ENCODE measurements at places on chromosomes 6 and 20. TPM values are rescaled to one million over a fixed set of nuclear protein-coding genes. Genes with fewer than 3 reads are reported as not detected.
A peak's percentile ranks its signal among the peaks of the same experiment; 100 is the strongest.

The CFAP206 gene
- total RNA-seq = not detected

DNA sequence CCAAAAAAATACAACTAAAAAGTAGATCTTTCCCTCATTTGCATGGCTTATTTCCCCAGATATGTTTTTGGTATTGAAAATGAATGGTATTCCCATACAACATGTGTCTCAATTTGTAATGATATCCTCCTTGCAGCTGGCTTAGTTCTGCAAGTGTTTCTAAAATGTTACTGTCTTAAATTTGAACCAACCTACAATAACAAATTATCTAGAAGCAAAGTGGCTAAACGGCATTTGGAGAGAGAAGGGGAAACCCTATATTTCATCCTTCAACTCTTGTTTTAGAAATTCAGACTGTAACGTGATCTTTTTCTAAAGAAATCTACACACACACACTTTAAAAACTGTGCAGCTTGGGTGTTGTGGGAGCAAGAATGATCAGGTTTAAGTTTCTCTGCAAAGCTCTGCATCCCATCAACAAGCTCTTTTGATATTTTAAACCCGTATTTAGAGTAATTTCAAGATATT lies 153.0 kb downstream of the SOBP start:
- DNase-seq = no peak
- no peaks in the 10 kb centered on the region for H3K4me1 ChIP-seq
- no peaks in the 10 kb centered on the region for H3K36me3 ChIP-seq
- no peak overlapping the region for H3K4me3 ChIP-seq
- no peak overlapping the region for H3K27ac ChIP-seq

DNA sequence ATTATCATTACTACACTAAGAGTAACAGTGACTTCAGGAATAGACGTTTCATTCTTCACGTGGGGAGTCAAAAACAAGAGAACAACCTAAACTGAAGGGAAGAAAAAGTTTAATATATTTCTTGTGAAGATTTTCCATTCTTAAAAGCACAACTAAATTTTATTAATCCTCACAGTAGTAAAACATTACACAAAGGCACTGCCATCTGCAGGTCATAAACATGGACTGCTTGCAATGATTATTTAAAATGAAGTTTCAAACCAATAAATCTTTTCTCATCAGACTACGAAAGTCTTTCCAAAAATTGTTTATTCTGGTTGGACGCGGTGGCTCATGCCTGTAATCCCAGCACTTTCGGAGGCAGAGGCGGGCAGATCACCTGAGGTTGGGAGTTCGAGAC lies 2.6 kb downstream of the NCOA5 start:
- H3K4me3 ChIP-seq = no peak overlapping the region
- H3K27me3 ChIP-seq = no peaks in the 10 kb centered on the region
- no peaks in the 10 kb centered on the region for H3K36me3 ChIP-seq
- peaks cover 57% of the 10 kb centered on the region for H3K4me1 ChIP-seq
- no peak for DNase-seq

GRCh38 chr20:11624704-11625103 lies 293.0 kb upstream of the BTBD3 start:
- no peaks in the 10 kb centered on the region for H3K27me3 ChIP-seq
- no peak overlapping the region for H3K27ac ChIP-seq
- H3K4me3 ChIP-seq = no peak overlapping the region
- DNase-seq = no peak
- H3K36me3 ChIP-seq = no peaks in the 10 kb centered on the region

DNA sequence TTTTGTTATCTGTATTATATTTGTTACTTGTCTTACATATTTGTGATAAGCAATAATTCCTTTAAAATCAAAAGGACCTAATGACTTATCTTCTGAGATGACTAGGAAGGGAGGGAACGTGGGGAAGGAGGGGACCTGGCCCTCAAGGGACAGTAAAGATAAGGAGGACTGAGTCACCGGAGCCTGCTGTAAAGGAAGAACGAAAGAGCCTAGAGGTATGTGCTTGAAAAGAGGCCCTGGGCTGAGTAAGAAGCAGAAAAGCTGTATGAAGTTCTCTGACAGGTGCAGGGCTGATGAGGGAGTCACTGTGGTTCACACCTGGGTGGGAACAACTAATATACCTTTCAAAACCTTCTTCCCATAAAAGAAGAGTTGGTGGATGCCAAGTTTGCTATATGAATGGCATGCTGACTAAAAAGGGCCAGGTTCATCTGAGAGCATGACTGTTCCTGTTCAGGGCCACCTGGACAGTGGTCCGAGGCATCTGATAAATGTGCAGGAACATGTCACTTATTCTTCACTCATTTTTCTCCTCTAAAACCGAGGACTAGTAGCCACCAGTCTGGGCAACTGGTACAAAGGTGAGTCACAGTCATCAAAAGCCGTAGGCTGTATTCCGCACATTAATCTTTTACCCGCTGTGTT lies 111.3 kb downstream of the TNFAIP3 start:
- H3K4me1 ChIP-seq = peaks cover 29% of the 10 kb centered on the region
- no peak overlapping the region for H3K4me3 ChIP-seq
- no peak overlapping the region for H3K27ac ChIP-seq
- no peak for DNase-seq
- H3K27me3 ChIP-seq = no peaks in the 10 kb centered on the region

- H3K36me3 ChIP-seq = no peaks in the 10 kb centered on the region
- no peak for DNase-seq
- no peaks in the 10 kb centered on the region for H3K4me1 ChIP-seq
- no peaks in the 10 kb centered on the region for H3K27me3 ChIP-seq
Measured at GRCh38 chr6:70474751-70475150, 61.4 kb downstream of the FAM135A start.

DNA sequence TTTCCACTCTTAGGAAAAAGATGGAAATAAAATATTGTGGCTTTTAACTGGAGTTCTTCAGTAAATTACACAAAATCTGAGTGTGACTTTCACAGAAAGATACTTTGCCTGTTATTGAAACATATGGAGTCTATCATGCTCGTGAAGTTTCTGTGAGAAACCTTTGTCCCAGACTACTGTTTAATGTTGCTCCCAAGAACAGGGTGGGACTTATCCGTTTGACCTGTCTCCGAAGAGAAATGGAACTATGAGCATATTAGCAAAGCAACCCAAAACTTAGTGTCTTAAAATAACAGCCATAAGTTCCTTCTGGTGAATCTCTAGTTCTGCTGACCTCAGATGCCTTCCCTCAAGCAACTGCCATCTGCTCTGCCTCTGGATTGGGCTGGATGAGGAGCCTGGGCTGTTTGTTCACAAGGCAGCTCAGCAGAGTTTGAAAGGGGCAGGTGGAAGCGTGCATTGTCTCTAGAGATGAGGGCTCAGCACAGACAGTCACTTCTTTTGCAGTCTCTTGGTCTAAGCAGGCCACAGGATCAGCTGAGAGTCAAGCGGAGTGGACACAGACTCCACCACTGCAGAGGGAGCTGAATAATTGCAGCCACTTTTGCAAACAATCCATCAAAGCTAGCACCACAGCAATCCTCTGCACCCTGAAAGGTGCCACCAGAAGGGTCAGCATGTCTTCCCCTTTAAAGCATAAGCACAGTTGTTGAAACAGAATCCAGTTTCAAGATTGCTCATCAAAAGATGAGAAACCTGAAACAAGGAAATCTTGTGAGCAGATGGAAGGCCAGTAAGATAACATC lies 52.8 kb downstream of the MYB start:
- no peak for DNase-seq
- peak overlapping the region; percentile 22 for H3K27ac ChIP-seq

DNA sequence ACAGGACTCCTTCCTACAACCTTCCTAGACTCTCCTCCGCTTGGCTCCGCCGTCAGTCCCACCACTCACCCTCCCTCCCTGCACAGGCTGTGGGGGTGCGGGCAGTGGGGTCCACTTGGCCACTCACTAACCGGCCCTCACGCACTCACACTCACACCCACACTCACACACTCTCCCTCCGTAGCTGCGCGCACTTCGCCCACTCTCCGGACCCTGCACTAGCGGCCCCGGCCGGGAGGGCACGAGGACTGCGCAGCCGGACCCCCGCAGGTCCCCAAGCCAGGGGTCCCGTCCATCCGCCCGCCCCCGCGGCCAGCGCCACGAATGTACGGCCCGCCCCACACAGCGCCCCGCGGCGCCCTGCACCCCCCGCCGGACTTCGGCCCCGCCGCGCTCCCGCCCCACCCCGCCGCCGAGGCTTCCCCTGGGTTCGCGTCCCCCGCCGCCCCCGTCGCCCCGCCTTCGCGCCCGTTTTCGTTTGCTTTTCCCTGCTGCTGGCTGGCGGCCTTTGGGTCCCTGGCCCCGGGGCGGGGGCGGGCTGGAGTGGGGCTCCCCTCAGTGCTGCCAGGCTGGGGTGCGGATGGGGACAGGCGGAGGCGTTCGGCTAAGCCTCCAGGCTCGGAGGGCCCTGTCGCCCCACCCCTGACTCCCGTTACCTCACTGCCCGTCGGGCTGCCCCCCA lies 23.0 kb upstream of the SLC22A7 start:
- H3K36me3 ChIP-seq = no peaks in the 10 kb centered on the region
- H3K27ac ChIP-seq = no peak overlapping the region
- peak; percentile 13 for DNase-seq
- H3K4me3 ChIP-seq = peak overlapping the region; percentile 66
- peaks cover 11% of the 10 kb centered on the region for H3K4me1 ChIP-seq

The HLA-A gene
- 1,390 TPM for total RNA-seq

GRCh38 chr6:12069891-12070529 lies 57.9 kb downstream of the HIVEP1 start:
- H3K27ac ChIP-seq = no peak overlapping the region
- H3K36me3 ChIP-seq = no peaks in the 10 kb centered on the region
- H3K4me3 ChIP-seq = no peak overlapping the region
- H3K27me3 ChIP-seq = no peaks in the 10 kb centered on the region

DNA sequence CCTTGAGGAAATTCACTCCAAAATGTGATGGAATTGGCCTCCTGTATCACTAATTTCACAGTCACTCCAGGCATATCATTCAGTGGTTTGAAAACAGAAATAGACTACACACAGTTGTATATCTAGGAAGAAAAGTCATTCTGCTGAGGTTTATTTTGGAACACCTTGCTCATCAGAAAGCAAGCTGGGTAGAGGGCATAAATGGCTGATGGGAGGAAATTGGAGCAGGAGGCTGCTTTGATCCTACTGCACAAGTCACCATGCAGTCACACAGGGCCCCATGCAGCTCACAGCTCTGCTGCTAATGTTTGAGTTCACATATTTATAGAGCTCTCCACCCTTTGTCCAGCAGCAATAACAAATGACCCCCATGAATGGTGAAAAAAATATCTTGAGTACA lies 12.3 kb downstream of the NHLRC1 start:
- H3K36me3 ChIP-seq = no peaks in the 10 kb centered on the region
- H3K27me3 ChIP-seq = no peaks in the 10 kb centered on the region
- no peak for DNase-seq
- no peak overlapping the region for H3K4me3 ChIP-seq

- H3K27me3 ChIP-seq = no peaks in the 10 kb centered on the region
- no peak for DNase-seq
- H3K4me3 ChIP-seq = no peak overlapping the region
- H3K4me1 ChIP-seq = no peaks in the 10 kb centered on the region
Measured at GRCh38 chr20:41889126-41889843, 271.1 kb upstream of the CHD6 start.

GRCh38 chr20:36144336-36144735 lies 10.2 kb upstream of the EPB41L1 start:
- H3K36me3 ChIP-seq = no peaks in the 10 kb centered on the region
- H3K4me3 ChIP-seq = no peak overlapping the region
- H3K4me1 ChIP-seq = no peaks in the 10 kb centered on the region
- H3K27me3 ChIP-seq = no peaks in the 10 kb centered on the region

The EEF1E1 gene
- 76.0 TPM for total RNA-seq

The SMLR1 gene
- not detected for total RNA-seq

DNA sequence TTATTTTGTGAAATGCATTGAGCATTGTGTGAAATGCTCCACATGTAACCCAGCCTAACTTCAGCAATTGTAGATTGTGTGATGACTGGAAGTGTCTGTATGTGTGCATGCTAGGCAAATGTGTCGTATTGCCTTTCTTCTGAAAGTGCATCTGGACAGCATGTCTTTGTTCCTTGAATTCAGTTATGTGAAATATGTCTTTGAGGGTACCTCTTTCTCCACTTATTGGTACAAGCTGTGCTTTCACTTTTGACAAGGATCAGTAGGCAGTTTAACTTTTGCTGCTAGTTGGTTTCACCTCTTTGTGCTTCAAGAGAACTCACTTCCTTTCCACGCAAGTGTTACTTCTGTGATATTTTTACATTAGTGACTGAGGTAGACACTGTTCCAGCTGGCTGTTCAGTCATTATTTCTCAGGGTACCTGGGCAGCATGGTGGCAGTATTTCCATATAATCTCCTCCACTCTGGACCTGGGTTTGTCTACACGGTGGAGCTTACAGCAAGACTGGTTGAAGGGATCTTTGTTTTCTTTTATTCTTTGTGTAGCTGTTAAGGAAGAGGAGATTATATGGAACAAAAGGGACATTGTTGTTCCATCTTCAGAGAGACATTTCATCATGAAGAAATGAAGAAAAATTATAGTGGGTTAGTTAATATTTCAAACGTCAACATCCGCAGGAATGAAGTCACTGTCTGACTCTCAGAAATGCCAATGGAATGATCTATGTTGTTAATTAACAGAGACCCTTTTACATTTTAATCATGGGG lies 175.4 kb downstream of the UTRN start:
- no peaks in the 10 kb centered on the region for H3K27me3 ChIP-seq
- peaks cover 19% of the 10 kb centered on the region for H3K4me1 ChIP-seq
- peaks cover 32% of the 10 kb centered on the region for H3K36me3 ChIP-seq
- DNase-seq = no peak
- H3K27ac ChIP-seq = no peak overlapping the region
- H3K4me3 ChIP-seq = no peak overlapping the region

The RAB32 gene
- total RNA-seq = not detected

DNA sequence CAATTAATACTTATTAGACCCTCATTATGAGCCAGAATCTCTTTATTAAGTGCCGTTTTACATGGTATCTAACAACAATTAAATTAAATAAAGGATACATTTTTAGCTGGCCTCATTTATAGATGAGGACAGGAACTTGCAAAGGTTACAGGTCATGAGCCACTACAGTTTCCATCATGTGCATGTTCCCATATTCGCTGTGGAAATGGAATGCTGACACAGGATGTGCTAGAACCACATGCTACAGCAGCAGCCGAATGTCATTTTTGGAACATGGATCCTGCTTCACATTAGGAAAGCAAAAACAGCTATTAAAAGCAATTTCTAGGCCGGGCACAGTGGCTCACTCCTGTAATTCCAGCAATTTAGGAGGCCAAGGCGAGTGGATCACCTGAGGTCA lies 5.9 kb downstream of the SLC18B1 start:
- H3K36me3 ChIP-seq = peaks cover 6% of the 10 kb centered on the region
- H3K4me3 ChIP-seq = no peak overlapping the region
- no peaks in the 10 kb centered on the region for H3K4me1 ChIP-seq
- H3K27ac ChIP-seq = no peak overlapping the region

The THBD gene
- 0.31 TPM for total RNA-seq

The OLIG3 gene
- 0.40 TPM for total RNA-seq

The KHDC3L gene
- not detected for total RNA-seq

Data from CD8-positive, alpha-beta memory T cell (primary cell).